GM23248 (cell line): ENCODE measurements at places on chromosomes 13 and 19. TPM values are rescaled to one million over a fixed set of nuclear protein-coding genes. Genes with fewer than 3 reads are reported as not detected.
A peak's percentile ranks its signal among the peaks of the same experiment; 100 is the strongest.

The ZNF724 gene
- polyA plus RNA-seq, result 1.3 and 1.9 TPM in 2 replicates

The EEF1AKMT1 gene
- polyA plus RNA-seq, result 23.0 and 23.1 TPM in 2 replicates

The RFPL4AL1 gene
- polyA plus RNA-seq, result not detected in 2 replicates

The SIGLEC10 gene
- polyA plus RNA-seq, result not detected in 2 replicates

The SGCG gene
- 4.5 and 5.4 TPM in 2 replicates for polyA plus RNA-seq

The PLA2G4C gene
- 1.8 and 1.9 TPM in 2 replicates for polyA plus RNA-seq

The ZNF177 gene
- polyA plus RNA-seq, result 0.61 and 1.2 TPM in 2 replicates

The ADPRHL1 gene
- 1.6 and 1.8 TPM in 2 replicates for polyA plus RNA-seq

The ALOX5AP gene
- polyA plus RNA-seq, result 0.49 and 0.58 TPM in 2 replicates

The ZNF492 gene
- 0.20 and 0.25 TPM in 2 replicates for polyA plus RNA-seq

- peak; percentile 76 for DNase-seq
These were observed 68.7 kb upstream of the CACNA1A start for GRCh38 chr19:13574933-13575332.

- DNase-seq, result peak; percentile 85
These were observed 16.0 kb upstream of the MRI1 start for GRCh38 chr19:13748169-13748828.

- no peak for DNase-seq
These were observed 458.8 kb downstream of the RFC3 start for GRCh38 chr13:34276764-34277163.

DNA sequence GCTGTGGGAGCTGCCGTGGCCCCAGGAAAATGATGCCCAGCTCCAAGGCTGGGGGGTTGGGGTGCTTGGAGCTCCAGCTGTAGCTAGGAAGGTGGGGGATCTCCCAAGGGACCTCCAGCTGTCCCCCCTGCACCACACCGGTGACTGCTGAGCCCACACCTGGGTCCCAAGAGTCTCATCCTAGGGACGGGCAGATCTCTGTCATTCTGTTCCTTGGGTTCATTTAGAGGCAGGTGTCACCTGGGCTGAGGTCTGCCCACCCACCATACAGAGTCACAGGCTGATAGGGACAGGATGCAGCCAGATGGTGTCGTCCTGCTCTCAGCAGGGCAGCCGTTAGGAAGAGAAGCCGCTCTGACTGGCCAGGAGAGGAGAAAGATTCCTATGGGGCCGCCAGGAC, 5.3 kb downstream of the F2RL3 start:
- DNase-seq, result no peak

- peak; percentile 63 for DNase-seq
These were observed 9.4 kb downstream of the LTBP4 start for GRCh38 chr19:40610396-40611064.

DNA sequence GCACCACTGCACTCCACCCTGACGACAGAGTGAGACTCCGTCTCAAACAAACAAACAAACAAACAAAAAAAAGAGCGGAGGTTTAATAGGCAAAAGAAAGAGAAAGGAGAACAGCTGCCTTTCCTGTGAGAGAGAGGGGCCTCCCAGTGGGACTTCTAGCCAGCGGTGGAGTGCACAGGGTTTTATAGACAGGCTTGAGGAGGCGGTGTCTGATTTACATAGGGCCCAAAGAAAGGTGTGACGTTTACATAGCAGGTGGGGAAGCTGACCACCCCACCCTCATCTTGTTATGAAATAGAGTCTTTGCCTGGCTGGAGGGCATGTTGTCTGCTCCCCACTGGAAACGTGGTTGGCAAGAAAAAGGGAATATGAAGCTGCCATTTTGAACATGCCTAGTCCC, 106.0 kb upstream of the CSNK1A1L start:
- DNase-seq, result no peak

- DNase-seq, result no peak
These were observed 9.5 kb downstream of the ATG4D start for GRCh38 chr19:10553087-10553667.

DNA sequence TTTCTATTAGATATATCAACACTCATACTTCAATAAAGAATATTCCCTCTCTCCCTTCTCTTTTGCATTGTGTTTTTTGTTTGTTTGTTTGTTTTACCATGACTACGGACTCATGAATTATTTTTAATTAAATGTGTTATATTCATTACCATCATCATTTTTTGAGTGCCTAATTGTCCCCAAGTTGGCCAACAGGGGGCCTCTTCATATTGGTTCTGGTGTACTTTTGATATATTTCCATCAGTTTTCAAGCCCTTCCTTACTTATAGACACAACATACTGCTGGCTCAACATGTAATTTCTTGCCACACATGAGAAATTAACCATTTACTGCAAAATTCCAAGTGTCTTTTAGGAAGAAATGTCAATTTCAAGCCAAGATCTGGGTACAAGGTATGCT, 54.5 kb upstream of the GPC6 start:
- DNase-seq, result no peak

DNA sequence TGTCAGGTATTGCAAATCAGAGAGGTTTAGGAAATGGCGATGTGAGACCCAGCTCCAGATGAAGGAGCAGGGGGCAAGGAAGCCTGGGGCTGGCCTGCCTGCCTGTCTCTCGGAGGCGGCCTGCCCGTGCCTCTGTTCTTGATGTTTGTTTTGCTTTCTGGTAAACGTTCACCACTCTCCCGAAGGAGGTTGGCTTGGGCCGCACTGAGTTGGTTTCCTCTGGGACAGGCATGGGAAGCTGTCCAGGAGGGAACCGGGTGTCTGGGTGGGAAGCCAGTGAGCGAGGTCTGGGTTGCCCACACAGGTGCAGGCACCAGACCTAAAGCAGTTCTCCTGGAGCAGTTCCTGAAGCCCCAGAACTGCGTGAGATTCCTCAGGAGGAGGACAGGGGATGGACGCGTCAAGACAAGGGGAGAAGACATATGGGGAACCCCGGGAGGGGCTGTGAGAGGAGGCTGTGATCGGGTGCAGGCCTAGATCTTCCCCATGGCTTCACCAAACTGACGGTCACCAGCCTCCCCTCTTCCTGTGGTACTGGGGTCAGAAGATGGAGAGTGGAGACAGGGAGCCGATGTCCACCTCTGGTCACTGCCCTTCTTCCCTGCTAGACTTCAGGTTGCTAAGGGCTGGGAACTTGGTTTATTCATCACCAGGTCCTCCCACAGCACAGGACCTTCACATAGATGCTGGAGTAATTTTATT, 15.2 kb downstream of the COL4A2 start:
- no peak for DNase-seq

DNA sequence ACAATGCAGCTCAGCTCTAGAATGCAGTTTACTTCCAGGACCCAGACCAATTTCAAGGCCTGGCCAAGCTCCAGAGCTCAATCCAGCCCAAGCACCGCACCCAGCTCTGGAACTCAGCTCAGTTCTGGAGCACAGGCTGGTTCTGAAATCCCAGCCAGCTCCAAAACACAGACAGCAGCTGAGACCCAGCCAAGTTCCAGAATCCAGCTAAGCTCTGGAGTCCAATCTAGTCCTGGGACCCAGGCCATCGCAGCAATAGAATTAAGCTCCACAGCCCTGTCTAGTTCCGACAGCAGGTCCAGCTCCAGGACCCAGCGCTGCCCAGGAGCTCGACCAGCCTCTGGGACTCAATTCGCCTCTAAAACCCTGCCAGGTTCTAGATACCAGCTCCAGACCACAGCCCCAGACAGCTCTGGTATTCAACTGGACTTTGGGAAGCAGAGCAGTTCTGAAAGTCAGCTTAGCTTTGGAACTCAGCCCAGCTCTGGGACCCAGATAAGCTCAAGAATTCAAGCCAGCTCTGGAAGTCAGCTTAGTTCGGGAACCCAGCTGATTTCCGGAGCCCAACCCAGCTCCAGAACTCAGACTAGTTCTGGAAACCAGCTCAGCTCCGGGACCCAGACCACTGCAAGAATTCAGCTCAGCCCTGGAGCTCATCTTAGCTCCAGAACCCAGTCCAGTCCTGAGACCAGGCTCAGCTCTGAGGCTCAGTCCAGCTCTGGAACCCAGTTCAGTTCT, 6.8 kb downstream of the GIPC3 start:
- no peak for DNase-seq

DNA sequence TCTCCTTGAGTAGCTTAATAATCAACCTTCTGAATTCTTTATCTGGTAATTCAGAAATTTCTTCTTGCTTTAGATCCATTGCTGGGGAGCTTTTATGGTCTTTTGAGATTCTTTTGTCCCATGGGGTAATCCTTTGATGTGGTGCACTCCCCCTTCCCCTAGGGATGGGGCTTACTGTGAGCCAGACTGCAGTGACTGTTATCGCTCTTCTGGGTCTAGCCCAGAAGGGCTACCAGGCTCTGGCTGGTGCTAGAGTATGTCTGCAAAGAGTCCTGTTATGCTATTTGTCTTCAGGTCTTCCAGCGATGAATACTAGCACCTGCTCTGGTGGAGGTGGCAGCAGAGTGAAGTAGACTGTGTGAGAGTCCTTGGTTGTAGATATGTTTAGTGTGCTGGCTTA, 41.7 kb downstream of the UFM1 start:
- DNase-seq, result no peak

DNA sequence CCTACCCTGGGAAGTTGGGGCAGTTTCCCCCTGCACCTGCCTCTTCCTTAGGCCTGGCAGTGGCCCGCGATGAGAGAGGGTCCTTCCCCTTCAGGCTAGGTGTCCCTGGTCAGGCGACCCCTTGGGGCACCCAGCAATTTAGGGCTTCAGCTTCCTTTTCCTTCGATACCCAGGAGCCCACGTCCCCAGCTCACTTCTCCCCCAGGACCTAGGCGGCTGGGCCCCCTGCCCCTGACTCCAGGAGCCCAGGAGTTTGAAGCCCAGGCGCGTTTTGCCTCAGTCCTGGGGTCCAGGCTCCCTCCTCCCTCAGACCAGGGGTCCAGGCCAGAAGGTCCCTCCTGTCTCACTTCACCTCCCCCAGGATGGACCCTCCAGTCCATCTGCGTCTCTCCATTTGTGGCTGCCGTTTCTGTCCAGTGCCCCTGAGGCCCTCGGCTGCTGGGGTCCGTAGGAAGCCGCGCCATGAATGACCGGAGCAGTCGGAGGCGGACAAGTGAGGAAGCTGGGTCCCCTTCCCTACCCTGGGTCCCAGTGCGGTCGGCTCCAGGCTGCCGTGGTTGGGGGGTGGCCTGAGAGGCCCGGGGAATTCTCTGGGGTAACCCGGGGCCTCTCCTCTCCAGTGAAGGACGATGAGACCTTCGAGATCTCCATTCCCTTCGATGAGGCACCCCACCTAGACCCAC, 714 bp downstream of the CCDC106 start:
- DNase-seq, result peak; percentile 11

DNA sequence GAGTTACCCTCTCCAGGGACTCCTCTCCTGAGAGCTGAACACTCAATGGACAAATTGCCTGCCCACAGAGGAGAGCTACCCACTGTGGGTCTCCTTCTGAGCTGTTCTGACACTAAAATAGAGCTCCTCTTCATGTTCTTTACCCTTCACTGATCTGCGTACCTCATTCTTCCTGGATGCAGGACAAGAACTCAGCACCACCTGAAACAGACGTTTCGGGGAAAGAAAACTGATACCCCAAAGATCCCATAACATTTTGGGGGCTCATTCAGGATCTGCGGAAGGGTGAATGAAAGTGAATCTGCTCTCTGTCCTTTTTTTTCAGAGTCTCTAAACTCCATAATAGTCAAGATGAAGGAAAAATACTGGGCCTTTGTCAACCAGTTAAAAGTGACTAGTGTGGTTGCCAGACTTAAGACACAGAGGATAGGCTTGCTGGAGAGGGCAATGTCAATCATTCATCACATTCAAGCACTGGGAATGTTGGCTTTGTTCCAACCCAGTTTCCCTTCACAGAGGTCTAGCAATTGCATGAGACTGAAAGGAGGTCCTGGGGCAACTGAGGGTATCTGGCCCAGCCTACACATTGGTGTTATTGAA, 136.7 kb upstream of the SLITRK6 start:
- DNase-seq, result no peak

DNA sequence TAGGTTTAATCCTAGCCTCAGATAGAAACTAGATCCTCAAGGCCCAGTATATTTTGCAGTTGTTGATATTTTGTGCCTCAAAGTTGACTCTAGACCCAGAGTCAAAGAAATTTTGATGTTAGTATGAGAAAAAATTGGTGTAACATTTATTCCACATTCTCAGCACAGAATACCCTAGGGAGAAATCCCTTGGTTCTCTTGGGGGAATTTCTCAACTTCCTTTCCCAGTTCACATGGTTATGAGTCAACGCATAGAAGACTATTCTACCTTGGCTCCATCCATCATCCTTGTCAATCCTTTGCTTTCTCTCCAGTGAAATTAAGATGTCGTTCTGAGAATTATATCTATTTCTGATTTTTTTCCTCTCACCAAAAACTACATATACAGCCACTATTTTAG, 145.3 kb downstream of the POSTN start:
- DNase-seq, result peak; percentile 41

- DNase-seq, result peak; percentile 45
These were observed at the start of gene PEAK3 for GRCh38 chr19:2282062-2282861. Gene PEAK3 (minus strand): TSS chr19:2282175. CDS start chr19:2280931, 1,244 bp downstream.

- DNase-seq, result no peak
These were observed 1102.0 kb upstream of the SPRY2 start for GRCh38 chr13:81442904-81443303.

DNA sequence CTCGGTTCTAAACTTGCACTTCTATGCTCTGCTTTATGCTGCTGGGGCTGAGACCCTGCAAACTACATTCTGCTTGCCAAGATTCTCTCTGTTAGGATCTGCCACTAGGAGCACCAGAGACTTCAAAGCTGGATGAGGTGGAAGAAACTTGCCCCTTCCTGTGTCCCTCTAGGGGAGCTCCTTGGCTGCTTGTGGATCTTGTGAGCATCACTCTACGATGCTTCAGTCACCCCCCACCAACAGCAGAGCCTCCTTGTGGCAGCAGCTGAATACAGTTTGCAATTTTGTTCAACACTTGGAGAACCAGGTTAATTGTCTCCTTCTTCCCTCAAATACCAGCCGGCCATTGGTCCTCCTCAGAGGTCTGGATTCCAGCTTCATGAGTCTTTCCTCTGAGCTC, 310.6 kb downstream of the FGF14 start:
- DNase-seq, result no peak

DNA sequence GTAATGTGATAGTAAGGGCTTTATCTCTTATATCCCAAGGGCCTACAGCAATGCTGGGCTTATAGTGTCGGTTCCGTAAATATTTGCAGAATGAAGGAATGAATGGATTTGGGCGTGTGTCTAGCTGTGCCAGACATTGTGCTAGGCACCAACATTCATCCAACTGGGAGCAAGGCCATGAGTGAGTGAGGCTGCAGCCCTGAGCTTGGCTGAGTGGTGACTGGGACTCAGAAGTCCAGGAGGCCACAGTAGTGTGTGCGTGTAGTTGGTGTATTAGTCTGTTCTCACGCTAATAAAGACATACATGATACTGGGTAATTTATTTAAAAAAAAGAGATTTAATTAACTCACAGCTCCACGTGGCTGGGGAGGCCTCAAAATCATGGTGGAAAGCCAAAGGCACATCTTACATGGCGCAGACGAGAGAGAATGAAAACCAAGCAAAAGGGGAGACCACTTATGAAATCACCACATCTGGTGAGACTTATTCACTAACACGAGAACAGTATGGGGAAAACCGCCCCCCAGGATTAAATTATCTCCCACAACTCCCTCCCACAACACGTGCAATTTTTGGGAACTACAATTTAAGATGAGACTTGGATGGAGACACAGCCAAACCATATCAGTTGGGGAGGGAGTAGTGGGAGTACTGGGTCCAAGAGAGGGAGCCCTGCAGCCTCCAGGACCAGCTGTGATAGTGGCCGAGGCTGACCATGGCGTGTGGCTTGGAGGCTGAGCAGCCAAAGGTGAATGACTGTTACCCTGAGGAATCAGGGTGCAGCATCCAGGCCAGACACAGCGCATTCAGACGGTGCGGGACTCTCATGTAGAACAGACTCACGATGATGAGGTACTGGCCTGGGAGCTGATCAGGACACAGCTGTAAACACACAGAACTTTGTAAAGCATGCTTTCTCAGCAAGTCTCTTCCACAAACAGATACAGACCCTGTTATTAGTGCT, 104.6 kb downstream of the TEX26 start:
- DNase-seq, result no peak

GRCh38 chr19:17489392-17490030, 19.2 kb downstream of the SLC27A1 start:
- DNase-seq, result no peak
